ENCODE measurements at places on chromosomes 2 and 18.

- no peak overlapping the region for H3K27ac ChIP-seq
- no peaks in the 10 kb centered on the region for H3K27me3 ChIP-seq
- H3K4me1 ChIP-seq: no peaks in the 10 kb centered on the region
- no peaks in the 10 kb centered on the region for H3K36me3 ChIP-seq
- DNase-seq: no peak
Measured at GRCh38 chr18:57167617-57168308, 20.9 kb downstream of the BOD1L2 start.

- no peak overlapping the region for H3K27ac ChIP-seq
- no peak overlapping the region for H3K4me3 ChIP-seq
- no peaks in the 10 kb centered on the region for H3K36me3 ChIP-seq
- H3K4me1 ChIP-seq: no peaks in the 10 kb centered on the region
- H3K27me3 ChIP-seq: no peaks in the 10 kb centered on the region
- no peak for DNase-seq
Measured at GRCh38 chr18:73952296-73952946, 195.2 kb downstream of the FBXO15 start.

- no peaks in the 10 kb centered on the region for H3K27me3 ChIP-seq
- DNase-seq: no peak
- H3K4me3 ChIP-seq: no peak overlapping the region
Measured at GRCh38 chr2:206482123-206482522, 38.8 kb downstream of the ADAM23 start.

DNA sequence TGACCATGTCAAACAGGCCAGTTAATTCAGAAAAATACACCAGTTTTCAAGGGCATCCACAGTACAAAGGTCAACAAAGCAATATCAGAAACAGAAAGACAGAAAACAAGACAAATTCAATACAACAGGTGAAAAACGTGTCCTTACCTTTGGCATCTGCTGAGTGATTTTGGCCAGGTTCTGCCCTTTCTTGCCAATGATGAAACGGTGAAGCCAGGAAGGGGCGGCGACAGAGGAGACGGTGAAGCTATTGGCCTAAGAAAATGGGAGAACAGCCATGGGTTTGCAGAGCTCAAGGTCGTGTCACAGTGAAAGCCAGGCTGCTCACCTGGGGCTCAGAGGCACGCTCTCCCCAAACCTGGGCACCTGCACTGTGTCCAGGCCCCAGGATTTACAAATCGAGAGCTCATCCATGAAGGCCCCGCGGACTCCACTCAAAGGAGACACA lies 60.5 kb downstream of the HDLBP start:
- no peak overlapping the region for H3K27ac ChIP-seq
- no peaks in the 10 kb centered on the region for H3K27me3 ChIP-seq
- no peaks in the 10 kb centered on the region for H3K4me1 ChIP-seq
- no peak overlapping the region for H3K4me3 ChIP-seq
- H3K36me3 ChIP-seq: peaks cover 47% of the 10 kb centered on the region

DNA sequence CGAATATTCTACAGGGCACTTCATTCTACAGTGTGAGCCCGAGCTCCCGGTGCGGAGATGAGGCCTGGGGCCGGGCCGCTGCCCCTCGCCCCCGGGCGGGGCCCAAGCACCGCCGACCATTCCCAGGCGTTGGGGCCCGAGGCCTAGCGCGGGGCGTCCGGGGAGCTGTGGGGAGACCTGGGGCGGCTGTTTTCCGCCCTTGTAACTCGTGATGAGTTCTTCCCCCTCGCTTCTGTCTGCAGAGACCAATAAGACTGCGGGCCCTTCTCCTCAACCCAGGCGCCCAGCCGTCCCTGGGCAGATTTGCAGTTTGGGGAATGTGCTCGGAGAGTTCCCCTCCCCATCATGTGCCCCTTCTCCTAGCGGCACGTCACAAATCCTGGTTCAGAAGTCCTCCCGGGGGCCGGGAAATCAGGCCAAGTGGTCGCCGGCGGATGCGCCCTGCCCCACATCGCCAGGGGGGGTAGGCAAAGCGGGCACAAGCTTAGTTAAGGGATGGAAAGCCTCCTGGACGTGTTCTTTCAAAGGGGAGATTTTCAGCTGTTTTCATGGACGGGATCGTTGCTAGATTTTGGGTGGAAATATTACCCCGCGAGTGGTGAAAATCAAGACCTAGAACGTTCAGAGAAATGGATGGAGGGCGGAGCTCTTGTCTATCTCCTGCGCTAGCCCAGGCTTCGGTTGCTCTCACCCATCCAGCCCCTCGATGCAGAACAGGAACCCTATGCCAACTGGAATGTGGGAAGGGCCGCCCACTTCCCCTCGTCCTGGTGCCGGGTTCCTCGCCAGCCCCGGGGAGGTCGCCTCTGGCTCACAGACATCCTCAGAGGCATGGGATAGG lies 18.8 kb upstream of the HAAO start:
- peak overlapping the region; percentile 79 for H3K4me3 ChIP-seq
- H3K27me3 ChIP-seq: no peaks in the 10 kb centered on the region
- DNase-seq: no peak
- no peaks in the 10 kb centered on the region for H3K36me3 ChIP-seq
- peaks cover 4% of the 10 kb centered on the region for H3K4me1 ChIP-seq

DNA sequence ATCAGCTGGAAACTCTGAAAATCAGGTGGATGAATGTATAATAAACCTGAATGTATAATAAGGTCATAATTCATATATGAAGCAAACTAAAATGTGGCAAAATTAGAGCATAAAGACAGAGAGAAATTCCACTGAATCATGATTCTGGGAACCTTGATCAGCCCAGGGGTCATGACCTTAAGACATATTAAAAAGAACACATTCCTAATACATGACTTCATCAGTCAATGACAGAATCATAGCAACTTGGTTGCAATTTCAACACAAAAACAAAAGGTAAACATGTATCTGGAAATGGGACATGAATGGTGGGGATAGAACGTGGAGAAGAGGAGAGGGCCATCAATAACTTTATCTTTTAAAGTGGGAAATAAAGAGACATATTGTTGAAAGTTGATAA lies 17.6 kb downstream of the AFF3 start:
- H3K36me3 ChIP-seq: no peaks in the 10 kb centered on the region
- no peaks in the 10 kb centered on the region for H3K27me3 ChIP-seq
- no peak for DNase-seq
- H3K4me3 ChIP-seq: no peak overlapping the region
- no peaks in the 10 kb centered on the region for H3K4me1 ChIP-seq

DNA sequence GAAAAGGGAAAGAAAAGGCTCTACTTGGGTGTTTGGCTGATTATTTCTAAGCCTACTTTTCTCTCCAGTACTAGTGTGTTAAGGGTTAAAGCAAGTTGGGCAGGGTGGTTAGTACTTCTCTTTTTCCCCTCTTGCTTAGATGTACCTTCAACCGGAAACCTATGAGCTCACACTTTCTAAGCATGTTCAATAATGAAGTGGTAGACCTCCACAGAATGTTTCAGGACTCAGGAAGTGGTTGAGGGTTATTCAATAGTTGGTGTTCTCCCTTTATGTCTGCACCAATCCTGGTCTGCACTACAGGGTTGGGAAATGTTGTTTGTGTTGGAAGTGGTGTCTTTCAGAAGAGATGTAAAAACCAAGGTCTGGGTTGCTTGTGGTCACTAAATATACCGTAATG lies 137.1 kb downstream of the ZEB2 start:
- H3K36me3 ChIP-seq: no peaks in the 10 kb centered on the region
- no peak overlapping the region for H3K4me3 ChIP-seq
- no peak for DNase-seq
- H3K27ac ChIP-seq: no peak overlapping the region
- H3K27me3 ChIP-seq: no peaks in the 10 kb centered on the region
- H3K4me1 ChIP-seq: peaks cover 14% of the 10 kb centered on the region

GRCh38 chr2:11697103-11697871 lies 27.3 kb upstream of the NTSR2 start:
- DNase-seq: no peak
- H3K36me3 ChIP-seq: no peaks in the 10 kb centered on the region
- no peaks in the 10 kb centered on the region for H3K27me3 ChIP-seq
- no peak overlapping the region for H3K27ac ChIP-seq
- no peaks in the 10 kb centered on the region for H3K4me1 ChIP-seq

DNA sequence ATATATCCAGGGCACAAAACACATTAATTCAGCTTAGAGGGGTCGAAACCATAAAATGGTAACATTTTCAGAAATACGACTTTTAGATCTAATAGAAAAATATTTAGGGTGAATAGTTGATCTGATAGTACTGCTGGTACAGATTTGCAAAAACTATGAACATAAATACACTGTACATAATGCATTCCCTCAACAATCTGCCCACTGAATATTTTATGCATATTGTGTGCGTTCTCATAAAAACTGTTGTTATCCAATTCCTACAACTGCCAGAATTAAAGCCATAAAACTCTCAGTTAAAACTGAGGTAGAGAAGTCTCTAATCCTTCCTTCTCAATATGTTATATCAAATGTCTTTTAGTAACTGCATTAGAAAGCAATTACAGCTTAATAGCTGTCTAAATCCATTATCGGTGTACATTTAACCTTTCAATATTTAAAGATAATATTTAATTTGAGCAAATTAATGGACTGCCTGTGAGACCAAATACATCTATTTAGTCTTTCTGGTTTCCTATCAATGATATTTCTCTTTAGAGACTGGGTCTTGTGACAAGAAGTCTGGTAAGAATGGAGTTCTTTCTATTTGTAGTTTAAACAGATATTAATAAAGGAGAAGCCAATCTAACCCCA lies 32.5 kb downstream of the TCF4 start:
- no peaks in the 10 kb centered on the region for H3K36me3 ChIP-seq
- no peak overlapping the region for H3K27ac ChIP-seq
- no peaks in the 10 kb centered on the region for H3K27me3 ChIP-seq
- no peak for DNase-seq
- H3K4me3 ChIP-seq: no peak overlapping the region
- no peaks in the 10 kb centered on the region for H3K4me1 ChIP-seq

GRCh38 chr18:61216051-61216450 lies 117.2 kb upstream of the CDH20 start:
- no peaks in the 10 kb centered on the region for H3K4me1 ChIP-seq
- no peak overlapping the region for H3K4me3 ChIP-seq
- no peak for DNase-seq
- H3K27ac ChIP-seq: no peak overlapping the region
- H3K36me3 ChIP-seq: no peaks in the 10 kb centered on the region

- no peak overlapping the region for H3K27ac ChIP-seq
- no peaks in the 10 kb centered on the region for H3K4me1 ChIP-seq
- DNase-seq: no peak
- H3K4me3 ChIP-seq: no peak overlapping the region
- no peaks in the 10 kb centered on the region for H3K36me3 ChIP-seq
Measured at GRCh38 chr2:85165088-85165690, 32.0 kb downstream of the TCF7L1 start.

GRCh38 chr2:29504746-29505145 lies 389.5 kb downstream of the CLIP4 start:
- H3K4me3 ChIP-seq: no peak overlapping the region
- H3K36me3 ChIP-seq: no peaks in the 10 kb centered on the region
- no peak for DNase-seq
- no peaks in the 10 kb centered on the region for H3K27me3 ChIP-seq
- no peaks in the 10 kb centered on the region for H3K4me1 ChIP-seq

Measured in CD8-positive, alpha-beta memory T cell (primary cell).